Activated naive CD4-positive, alpha-beta T cell treated with anti-CD3 and anti-CD28 coated beads, Interleukin-2, amount 50 U/mL, for 72 hours (primary cell): ENCODE measurements at places on chromosomes 6 and 20. TPM values are rescaled to one million over a fixed set of nuclear protein-coding genes. Genes with fewer than 3 reads are reported as not detected.

The CAGE1 gene
- not detected for total RNA-seq

- no peak for DNase-seq
Observed at GRCh38 chr6:125789167-125789566, 1.6 kb upstream of the NCOA7 start.

- DNase-seq = no peak
Observed at GRCh38 chr6:49506569-49507111, 6.9 kb downstream of the GLYATL3 start.

GRCh38 chr6:1817033-1817761 lies 207.5 kb downstream of the FOXC1 start:
- no peak for DNase-seq

DNA sequence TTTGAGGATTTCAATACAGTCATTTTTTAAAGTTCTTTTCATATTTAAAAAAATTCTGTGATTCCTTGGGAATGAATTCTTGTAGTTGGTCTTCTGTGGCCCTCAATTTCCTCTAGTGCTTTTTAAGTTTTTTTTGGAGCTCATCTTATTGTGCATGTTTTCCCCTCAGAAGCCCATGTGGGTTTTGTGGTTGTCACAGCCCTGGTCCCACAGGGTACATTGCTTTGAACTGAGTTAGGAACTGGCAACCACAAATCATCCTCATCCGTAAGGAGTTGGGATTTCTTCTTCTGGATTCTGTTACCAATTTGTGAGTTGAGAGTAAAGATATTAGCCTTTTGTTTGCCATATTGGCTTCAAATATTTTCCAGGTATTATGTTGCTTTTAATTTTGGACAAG lies 89.9 kb downstream of the AKAP7 start:
- DNase-seq = no peak

DNA sequence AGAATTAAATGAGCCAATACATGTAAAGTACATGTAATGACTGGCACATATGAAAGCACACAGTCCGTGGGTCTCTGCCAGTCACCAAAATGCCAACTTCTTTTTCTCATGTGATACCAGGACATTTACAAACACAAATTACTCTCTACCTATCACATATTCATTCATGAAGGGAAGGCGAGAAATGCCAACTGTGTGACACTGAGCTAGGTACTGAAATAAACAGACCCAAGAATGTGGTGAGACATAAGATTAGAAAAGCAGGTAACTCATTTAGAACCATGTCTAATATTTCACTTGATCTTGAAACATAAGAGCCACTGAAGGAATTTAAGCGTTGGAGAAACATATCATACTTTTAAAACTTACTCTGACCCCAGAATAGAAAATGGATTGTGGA lies 41.4 kb downstream of the HBS1L start:
- no peak for DNase-seq

DNA sequence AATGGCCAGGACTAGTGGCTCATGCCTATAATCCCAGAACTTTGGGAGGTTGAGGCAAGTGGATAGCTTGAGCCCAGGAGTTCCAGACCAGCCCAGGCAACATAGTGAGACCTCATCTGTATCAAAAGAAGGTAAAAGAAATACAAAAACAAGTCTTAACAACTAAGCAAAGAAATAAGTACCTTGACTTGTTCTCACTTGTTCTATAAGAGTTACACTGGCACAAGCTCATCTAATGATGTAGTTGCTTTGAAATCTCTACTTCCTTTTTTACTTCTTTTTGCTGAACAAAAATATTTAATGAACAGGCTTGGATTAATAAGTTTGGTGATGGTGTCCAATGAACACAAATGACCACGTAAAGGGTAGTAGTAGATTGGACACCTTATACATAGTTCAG lies 72.2 kb downstream of the SGK1 start:
- DNase-seq = no peak

GRCh38 chr6:99873084-99873483 lies 120.9 kb downstream of the MCHR2 start:
- DNase-seq = no peak
